ENCODE measurements at places on chromosomes 1 and 21.

GRCh38 chr1:20558191-20558590 lies 5.8 kb downstream of the FAM43B start:
- no peak for DNase-seq

DNA sequence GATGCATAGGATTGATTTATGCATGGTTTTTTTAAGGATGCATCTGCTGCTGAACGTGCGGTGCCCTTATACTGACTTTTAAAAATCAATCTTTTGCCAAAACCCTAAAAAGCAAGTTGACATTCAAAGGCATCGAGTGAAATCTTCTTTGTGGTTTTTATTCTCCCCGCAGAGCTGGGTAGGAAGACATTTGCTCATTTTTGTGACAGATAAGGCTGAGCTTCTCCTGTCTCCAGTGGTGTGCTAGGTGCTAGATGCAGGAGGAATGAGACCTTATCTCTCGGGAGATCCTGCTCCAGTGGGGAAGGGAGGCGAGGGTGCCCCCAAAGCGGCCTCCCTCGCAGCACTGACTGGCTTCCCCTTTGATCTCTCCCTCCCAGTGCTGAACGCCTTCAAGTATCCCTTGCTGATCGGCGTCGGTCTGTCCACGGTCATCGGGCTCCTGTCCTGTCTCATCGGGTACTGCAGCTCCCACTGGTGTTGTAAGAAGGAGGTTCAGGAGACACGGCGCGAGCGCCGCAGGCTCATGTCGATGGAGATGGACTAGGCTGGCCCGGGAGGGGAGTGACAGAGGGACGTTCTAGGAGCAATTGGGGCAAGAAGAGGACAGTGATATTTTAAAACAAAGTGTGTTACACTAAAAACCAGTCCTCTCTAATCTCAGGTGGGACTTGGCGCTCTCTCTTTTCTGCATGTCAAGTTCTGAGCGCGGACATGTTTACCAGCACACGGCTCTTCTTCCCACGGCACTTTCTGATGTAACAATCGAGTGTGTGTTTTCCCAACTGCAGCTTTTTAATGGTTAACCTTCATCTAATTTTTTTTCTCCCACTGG lies 14.9 kb upstream of the CD101 start:
- no peak for DNase-seq

DNA sequence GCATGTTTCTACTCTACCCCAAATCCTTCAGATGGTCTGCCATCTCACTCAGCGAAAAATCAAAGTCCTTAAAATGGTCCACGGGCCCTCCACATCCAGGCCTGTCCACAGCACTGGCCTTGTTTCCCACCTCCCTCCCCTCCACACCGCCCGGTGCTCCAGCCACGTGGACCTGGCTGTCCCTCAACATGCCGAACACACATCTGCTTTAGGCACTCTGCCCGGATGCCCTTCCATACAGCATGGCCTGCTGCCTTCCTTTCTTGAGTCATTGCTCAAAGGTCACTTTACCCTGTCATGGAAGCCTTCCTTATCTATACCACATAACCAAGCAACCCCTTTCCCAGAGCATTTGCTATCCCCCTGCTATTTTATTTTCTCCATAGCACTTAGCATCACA lies 143.0 kb downstream of the DNM3 start:
- DNase-seq: no peak

DNA sequence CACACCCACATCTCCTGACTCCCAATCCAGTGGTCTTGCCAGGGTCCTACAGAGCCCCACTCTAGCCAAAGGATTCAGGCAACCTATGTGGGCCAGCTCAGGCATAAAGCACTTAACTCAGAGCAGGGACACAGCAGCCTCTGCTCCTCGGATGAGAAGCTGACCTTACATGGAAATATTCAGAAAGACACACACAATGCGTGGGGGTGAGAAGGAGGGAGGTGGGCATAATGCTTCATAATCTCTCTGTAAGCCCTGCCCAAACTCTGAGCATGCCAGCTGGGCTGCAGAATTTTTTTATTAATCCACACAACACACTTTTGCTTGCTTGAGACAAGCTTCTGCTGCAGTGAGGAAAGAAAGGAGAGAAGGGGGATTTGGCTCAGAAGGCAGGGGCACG lies 21.6 kb downstream of the KCND3 start:
- DNase-seq: no peak

GRCh38 chr1:85975912-85976371 lies 180.6 kb downstream of the COL24A1 start:
- no peak for DNase-seq

- DNase-seq: no peak
Measured at GRCh38 chr1:87918398-87918797, 589.7 kb downstream of the LMO4 start.

- no peak for DNase-seq
Measured at GRCh38 chr1:19852036-19852435, 30.2 kb upstream of the OTUD3 start.

GRCh38 chr1:197063212-197063611 lies 3.8 kb downstream of the F13B start:
- no peak for DNase-seq

- DNase-seq: no peak
Measured at GRCh38 chr1:167685844-167686243, 35.9 kb upstream of the MPZL1 start.

- no peak for DNase-seq
Measured at GRCh38 chr1:147897029-147897752, 5.4 kb upstream of the GJA8 start.

- no peak for DNase-seq
Measured at GRCh38 chr1:110258734-110259133, 48.6 kb downstream of the KCNC4 start.

- no peak for DNase-seq
Measured at GRCh38 chr1:243487649-243488227, 231.9 kb downstream of the SDCCAG8 start.

DNA sequence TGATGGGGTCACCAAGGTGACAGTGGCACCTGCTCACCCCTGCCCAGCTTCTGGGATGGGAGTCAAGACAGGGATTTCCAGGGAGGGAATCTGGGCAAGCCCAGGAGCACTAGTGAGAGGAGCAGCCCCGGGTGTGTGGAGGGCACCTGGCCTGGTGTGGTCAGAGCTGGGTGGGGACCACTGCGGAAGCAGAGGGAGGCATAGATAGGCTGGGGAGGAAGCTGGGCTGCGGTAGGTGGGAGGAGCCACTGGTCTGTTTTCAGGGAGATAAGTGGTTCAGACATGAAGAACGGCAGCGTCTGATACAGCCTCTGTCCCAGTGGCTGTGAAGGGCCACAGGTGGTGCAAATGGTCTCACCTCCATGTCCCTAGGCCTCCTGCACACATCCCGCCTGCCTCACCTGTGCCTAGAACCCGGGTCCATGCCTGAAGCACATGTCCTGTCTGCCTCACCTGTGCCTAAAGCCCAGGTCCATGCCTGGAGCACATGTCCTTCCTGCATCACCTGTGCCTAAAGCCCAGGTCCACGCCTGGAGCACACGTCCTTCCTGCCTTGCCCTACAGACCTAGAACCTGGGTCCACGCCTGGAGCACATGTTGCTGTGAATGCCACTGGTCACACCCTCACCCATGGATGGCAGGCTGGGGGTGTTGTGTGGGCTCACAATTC lies 325.9 kb upstream of the AJAP1 start:
- no peak for DNase-seq

- DNase-seq: no peak
Measured at GRCh38 chr1:7253118-7253480, 467.8 kb downstream of the CAMTA1 start.

DNA sequence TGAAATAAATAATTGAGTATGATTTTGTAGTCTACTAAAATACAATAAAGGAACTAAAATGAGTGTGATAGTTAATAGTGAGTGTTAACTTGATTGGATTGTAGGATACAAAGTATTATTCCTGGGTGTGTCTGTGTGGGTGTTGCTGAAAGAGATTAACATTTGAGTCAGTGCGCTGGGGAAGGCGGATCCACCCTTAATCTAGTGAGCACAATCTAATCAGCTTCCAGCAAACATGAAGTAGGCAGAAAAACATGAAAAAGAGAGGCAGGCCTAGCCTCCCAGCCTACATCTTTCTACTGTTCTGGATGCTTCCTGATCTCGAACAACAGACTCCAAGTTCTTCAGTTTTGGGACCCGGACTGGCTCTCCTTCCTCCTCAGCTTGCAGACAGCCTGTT lies 1716.6 kb downstream of the MRPL39 start:
- DNase-seq: no peak

DNA sequence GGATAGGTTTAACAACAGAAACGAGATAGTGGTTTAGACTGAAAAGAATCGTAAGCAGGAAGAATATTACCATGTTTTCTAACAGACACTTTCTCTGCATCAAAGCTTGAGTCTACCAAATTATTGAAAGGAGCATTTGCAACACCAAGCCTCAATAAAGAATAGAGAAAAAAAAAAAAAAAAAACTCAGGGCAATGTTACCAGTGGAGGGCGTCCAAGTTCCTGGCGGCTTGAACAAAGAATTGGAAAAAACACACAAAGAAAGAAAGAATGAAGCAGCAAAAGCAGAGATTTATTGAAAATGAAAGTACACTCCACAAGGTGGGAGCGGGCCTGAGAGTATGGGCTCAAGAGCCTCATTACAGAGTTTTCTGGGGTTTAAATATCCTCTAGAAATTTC lies 686.5 kb upstream of the ADGRL2 start:
- DNase-seq: no peak

- no peak for DNase-seq
Measured at GRCh38 chr1:115262886-115263285, 75.2 kb downstream of the NGF start.

DNA sequence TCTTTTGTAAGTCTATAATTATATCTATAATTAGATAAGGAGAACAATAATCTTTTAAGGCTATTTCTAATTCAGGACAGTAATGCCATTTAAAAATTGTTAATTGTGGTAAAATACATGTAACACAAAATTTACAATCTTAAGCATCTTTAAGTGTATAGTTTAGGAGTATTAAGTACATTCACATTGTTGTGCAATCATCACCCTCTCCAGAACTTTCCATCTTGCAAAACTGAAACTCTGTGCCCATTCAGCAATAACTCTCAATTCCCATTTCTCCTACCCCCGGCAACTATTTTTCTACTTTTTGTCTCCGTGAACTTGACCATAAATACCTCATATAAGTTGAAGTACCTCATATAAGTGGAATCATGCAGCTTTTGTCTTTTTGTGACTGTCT lies 93.9 kb upstream of the KCNA3 start:
- DNase-seq: no peak

GRCh38 chr1:172929006-172929405 lies 121.7 kb downstream of the TNFSF18 start:
- no peak for DNase-seq

- peak; percentile 8 for DNase-seq
Measured at GRCh38 chr21:27802816-27803475, 836.1 kb upstream of the ADAMTS5 start.

DNA sequence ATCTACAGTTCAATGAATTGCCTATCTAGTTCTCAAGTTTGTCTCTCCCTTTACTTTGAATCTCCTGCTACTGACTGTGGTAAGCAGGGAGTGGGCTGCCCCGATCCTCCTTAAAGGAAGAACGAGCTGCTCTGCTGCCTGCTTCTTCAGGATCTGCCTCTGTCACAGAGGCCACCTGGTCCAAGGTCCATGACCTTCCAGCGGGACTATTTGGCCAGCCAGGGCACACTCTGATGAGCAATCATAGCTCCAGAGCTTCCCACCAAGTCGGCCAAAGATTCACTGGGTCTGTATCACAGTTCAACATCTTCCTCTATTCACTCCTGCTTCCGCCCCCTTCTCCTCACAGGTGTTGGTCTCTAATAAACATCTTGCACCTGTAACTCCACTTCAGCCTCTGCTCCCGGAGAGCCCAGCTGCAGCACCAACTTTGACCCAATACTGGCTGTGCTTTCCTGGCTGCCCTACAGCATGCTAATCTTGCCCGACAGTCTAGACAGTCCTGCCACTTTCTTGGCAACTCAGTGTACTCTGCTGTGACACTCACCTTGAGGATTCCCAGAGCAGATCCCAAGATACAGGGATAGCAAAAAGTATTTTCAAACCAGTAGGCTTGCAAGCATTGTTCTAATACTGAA lies 16.9 kb upstream of the MAP10 start:
- no peak for DNase-seq

DNA sequence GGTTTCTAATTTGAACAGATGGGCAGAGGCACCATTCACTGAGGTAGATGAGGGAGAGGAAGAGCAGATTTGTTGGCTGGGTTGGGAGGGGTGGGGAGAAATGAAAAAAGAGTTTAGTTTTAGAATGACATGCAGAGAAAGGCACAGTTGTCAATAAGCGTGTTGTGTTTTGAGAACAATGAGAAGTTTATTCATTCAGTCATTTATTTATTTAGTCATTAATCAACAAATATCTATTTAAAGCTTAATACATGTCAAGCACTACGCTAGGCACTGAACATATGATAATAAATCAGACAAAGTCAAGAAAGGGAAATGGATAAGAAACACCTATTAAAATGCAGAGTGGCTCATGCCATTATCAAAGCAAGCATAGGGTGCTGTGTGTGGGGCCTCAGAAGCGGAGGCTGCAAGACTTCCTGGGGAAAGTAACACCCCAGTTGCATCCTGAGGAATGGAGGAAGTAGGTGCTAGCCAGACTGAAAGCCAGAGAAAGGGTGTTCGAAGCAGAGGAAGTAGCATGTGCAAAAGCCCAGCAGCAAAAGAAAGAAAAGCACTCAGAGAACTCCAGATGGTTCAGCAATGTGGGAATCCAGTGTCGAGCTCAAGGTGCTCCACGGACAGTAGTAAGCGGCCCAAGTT lies 114.1 kb downstream of the RNF220 start:
- DNase-seq: no peak

DNA sequence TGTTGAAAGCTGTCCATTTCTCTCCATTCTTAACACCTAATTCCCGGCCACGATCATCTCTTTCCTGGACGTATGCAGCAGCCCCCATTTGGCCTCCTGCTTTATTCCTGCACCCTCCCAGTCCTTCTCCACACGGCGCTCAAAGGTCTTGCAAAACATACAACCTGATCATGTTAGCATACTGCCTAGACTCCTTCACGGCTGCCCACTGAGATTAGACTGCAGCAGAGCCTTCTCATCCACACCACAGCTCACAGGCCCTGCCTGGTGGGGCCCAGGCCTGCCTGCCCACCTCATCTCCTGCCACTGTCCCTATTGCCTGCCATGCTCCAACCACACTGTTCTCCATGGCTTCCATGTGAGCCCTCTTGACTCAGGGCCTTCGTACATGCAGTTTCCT lies 2.7 kb downstream of the GOLT1A start:
- no peak for DNase-seq

- DNase-seq: no peak
Measured at GRCh38 chr21:36059823-36060158, 535 bp downstream of the SETD4 start.

All from stimulated activated CD4-positive, alpha-beta T cell treated with anti-CD3 and anti-CD28 coated beads, Interleukin-2, amount 100 ng/mL, for 48 hours (primary cell).